ENCODE measurements at places on chromosomes 7 and 10.

GRCh38 chr10:102236006-102236405, 5.3 kb downstream of the PITX3 start:
- no peak for DNase-seq

GRCh38 chr10:10869592-10869991, 148.1 kb upstream of the CELF2 start:
- DNase-seq, result no peak

- no peak for DNase-seq
Observed at GRCh38 chr10:24452030-24452429, 243.1 kb downstream of the KIAA1217 start.

DNA sequence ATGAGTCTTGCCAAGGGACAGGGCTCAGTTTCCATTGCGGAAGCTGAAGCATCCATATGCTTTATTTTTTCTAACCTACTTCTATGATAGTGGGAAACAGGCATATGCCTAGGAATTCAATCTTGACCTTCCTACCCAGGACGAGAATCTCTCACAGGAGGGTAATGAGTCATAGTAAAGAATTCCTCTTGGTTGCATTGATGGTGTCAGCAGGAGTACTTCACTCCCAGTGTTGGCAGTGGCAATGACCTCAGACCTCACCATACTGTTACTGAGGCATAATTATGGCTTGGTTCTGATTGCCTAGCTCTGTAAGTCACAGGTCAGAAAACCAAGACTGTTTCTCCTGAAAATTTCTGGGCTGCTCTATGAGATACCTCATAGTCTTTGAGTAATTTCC, 552.9 kb downstream of the ARL4A start:
- DNase-seq, result no peak

DNA sequence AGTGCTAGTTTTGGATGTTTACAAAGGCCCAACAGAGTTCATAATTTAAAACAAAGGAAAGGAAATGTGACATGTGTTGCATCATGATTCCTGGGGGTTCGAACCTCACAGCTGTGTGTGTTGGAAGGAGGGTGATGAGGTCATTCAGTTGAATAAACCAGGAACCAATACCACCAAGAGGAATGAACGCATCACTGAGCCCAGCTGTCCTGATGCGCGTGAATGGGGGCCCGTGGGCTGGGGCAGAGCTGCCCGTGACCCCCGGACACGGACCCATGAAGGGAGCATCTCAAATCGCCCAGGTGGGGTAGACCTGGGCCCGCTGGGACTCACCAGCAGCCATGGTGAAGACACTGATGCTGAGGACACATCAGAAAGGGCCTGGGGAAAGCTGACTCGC, 33.0 kb downstream of the BRI3 start:
- DNase-seq, result no peak

- DNase-seq, result no peak
Observed at GRCh38 chr7:146713934-146714333, 597.3 kb downstream of the CNTNAP2 start.

- DNase-seq, result no peak
Observed at GRCh38 chr10:114261076-114261475, 22.0 kb downstream of the VWA2 start.

- DNase-seq, result no peak
Observed at GRCh38 chr10:21398563-21399231, 126.8 kb downstream of the SKIDA1 start.

GRCh38 chr7:81690688-81691087, 79.2 kb downstream of the HGF start:
- DNase-seq, result no peak

DNA sequence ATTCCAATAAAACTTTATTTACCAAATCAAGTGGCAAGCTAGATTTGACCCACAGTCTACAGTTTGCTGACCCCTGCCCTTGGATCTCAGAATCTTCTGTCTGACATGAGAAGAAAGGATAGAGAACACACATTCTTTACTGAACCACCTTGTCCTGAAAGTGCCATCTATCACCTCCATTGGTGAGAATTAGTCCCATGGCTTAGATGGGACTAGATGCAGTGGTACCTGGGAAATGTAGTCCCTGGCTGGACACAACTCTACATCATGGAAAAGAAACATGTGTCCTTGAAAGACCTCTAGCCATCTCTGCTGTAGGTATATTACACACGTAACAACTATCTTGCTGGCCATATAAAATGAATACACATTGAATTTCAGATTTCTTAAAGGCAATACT, 336.2 kb downstream of the LHFPL3 start:
- no peak for DNase-seq

DNA sequence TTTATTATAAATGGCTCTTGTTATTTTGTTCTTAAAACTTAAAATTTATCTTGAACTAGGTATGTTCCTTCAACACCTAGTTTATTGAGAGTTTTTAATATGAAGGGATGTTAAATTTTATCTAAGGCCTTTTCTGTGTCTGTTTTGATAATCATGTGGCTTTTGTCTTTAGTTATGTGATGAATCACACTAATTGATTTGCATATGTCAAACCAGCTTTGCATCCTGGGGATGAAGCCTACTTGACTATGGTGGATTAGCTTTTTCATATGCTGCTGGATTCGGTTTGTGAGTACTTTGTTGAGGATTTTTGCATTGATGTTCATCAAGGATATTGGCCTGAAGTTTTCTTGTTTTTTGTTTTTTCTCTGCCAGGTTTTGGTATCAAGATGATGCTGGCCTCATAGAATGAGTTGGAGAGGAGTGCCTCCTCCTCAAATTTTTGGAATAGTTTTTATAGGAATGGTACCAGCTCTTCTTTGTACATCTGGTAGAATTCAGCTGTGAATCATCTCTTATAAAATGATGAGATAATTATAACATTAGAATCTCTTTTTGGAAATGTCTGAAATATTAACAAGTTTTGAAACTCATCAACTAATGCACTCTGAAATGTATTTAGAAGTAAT, 78.7 kb upstream of the AGR3 start:
- DNase-seq, result no peak

DNA sequence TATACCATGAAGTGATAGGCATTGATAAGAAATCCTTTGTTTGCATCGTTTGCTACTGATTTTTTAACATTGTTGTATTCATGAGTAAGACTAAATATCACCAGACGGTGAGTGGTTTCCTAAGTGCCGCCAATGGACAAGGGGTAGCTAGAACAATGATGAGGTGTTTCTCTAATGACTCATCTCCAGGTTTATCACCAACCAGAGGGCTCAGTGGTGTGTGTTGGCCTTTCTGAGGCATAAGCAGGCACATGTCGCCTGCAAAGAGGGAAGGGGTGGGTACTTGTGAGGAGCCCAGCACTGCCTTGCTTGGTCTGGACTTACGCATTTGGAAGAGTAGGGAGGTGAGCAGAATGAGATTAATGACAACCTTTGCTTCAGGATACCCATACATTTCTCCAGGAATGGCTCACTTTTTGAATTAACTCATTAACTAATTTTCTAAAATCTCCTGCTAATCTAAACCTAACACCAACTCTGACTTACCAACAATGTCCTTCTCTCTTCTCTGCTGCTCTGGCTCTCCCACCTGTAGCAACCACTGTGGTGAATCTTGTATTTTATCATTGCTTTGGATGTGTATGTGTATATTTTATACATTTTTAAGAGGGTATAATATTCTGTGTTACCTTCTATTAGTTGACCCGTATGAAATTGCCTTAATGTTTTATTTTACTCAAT, 722.6 kb downstream of the GRID1 start:
- no peak for DNase-seq

DNA sequence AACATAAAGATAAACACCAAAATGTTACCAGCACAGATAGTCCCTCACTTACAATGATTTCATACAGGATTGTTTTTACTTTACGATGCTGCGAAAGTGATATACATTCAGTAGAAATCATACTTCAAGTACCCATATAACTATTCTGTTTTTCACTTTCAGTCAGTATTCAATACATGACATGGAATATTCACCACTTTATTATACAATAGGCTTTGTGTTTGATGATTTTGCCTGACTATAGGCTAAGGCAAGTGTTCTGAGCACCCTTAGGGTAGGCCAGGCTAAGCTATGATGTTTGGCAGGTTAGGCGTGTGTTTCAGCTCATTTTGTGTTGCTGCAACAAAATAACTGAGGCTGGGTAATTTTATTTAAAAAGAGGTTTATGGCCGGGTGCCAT, 155.0 kb downstream of the RTKN2 start:
- no peak for DNase-seq

DNA sequence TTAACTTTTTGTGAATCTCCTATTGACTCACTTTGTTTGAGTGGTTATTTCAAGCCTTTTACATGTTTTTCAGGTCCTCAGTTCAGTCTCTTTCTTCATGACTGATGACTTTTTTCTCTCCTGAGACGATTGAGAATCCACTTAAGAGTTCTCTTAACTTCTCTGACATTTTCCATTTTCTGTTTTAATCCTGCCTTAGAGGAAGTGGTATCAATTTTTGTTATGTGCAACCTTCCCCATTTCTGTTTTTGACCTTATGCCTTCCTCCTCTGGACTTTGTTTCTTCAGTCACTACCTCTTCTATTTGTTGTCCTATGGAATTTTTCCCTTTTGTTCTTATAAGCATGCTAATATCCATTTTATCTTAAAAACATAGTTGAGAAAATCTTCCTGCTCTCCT, 2.4 kb downstream of the PSMC2 start:
- DNase-seq, result no peak

DNA sequence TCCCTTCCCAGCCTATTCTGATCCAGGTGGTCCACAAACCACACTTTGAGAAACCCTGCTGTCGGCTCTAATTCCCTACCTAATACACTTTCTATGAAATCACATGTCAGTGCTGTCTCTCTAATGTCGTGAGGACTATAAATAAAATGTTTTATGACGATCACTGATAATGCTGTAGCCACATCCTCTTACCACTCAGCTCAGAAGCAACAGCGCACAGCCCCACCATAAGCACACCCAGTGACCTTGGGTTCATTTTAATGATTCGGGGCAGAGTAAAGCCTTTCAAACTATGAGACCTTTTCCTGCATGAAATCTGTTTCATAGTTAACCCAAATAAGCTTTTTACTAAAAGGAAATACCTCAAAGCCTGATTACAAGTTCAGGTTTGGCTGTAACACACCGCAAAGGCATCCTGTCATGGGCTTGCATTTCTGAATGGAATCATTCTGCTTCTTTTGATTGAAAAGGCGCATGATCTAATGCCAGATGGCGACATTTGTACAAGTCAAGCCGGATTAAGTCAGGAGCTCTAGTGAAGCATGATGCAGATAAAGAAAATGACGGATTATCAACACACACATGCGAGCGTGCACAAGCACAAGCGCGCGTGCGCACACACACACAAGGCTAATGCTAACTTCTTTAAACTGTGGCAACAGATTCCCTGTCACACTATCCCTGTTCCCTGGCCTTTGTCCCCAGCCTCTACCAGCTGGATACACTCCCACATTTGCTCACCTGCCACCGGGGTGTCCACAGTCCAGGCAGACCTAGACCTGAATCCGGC, 180.5 kb upstream of the PDE1C start:
- no peak for DNase-seq

DNA sequence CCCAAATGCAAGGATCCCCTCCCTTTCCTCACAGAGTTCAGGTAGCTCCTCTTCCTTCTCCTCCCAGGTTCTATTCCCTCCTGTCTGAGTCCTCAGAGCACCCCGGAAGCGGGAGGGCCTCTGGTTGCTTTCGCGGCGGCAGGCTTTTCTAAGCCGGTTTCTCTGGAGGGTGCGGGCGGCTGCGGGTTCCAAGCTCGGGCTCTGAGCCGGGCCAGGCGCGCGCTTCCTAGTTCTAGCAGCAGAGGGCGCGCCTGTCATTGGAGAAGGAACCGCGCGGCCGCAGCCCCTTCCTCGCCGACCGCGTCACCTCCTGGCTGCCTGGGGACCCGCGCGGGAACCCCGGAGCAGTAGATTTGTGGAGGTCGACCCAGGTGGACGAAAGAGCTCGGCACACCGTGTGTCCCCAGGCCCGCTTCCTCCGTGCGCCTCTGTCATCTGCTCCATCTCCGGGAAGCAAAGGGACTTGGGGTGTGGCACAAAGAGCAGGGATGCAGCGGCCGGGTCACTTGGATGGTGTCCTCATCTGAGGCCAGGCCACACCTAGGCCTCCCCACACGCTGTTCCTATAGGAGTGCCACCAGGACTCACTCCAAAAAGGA, 389.0 kb upstream of the PODXL start:
- DNase-seq, result peak; percentile 2

GRCh38 chr7:87580636-87581035, 20.0 kb downstream of the ABCB1 start:
- DNase-seq, result no peak

DNA sequence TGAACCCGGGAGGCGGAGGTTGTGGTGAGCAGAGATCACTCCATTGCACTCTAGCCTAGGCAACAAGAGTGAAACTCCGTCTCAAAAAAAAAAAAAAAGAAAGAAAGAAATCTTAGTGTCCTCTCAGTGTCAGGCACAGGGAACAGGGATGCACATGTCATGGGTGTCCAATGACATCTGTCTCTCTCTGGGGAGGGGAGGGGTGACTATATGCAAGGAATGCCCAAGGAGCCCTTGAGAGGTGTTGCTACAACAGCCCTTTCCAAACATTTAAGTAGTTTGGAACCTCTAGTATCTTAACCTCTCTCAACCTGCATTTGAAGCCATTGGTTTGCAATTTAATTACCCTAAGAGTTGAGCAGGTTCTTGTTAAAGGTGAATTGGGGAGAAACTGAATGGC, 28.9 kb downstream of the PDLIM1 start:
- no peak for DNase-seq

- DNase-seq, result no peak
Observed at GRCh38 chr7:106452031-106452851, 167.5 kb upstream of the NAMPT start.

DNA sequence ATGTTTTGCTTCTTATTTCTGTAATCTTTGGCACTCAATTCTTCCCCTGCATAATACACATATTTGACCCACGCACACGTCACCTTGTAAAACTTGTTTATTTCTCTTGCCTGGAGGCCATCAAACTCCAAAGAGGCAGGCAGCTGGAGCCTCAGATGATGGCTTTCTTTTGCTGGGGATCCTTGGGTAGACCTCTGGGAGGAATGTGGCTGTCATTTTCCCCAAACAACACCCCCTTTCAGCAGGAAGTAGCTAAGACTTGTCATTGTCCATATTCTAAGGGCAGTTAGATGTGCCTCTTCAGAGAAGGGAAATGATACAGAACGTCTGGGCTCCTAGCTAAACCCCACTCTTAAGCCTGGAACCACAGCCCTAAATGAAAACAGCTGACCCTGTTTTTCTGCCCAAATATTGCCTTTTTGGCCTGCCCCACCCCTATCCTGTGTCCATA, 111.3 kb downstream of the ITGB8 start:
- no peak for DNase-seq

DNA sequence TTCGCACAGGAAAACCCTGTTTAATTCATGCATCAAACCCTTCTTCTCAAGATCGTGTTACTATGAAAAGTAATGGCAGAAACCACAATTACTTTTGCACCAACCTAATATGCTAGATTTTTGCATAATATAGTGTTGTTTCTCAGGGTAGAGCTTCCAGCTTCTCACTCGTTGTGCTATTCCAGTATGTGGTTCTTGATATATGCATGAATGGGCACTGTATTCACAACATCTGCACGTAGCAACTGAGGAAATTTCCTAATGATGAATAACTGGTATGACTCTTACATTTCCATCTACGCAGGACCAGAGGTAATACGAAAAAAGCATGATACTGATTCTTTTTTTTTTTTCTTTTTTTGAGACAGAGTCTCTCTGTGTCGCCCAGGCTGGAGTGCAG, 326.6 kb upstream of the GALNT17 start:
- DNase-seq, result no peak

- no peak for DNase-seq
Observed at GRCh38 chr10:61655335-61655851, 7.3 kb upstream of the CABCOCO1 start.

All from stimulated activated CD4-positive, alpha-beta T cell treated with anti-CD3 and anti-CD28 coated beads, Interleukin-1b, Interleukin-23, amount 100 ng/mL, for 1 hour (primary cell).